Endothelial cell of umbilical vein (primary cell): ENCODE measurements at places on chromosomes 3 and 15. TPM values are rescaled to one million over a fixed set of nuclear protein-coding genes. Genes with fewer than 3 reads are reported as not detected.

The ZNF385D gene
- not detected in 2 replicates for polyA plus RNA-seq

The MAP2K5 gene
- 4.9 and 5.6 TPM in 2 replicates for polyA plus RNA-seq

The CLDN11 gene
- polyA plus RNA-seq, result 147 and 178 TPM in 2 replicates

The MUC20 gene
- 0.18 TPM in 1 of 2 replicates, not detected in the other for polyA plus RNA-seq

The NAALADL2 gene
- 0.86 and 1.1 TPM in 2 replicates for polyA plus RNA-seq

The CMC1 gene
- polyA plus RNA-seq, result 9.0 and 13.1 TPM in 2 replicates

The TM4SF4 gene
- polyA plus RNA-seq, result not detected in 2 replicates

The LRRC3B gene
- polyA plus RNA-seq, result not detected in 2 replicates

The CLDN18 gene
- polyA plus RNA-seq, result not detected in 2 replicates
